ENCODE measurements at places on chromosomes 12 and 14. TPM values are rescaled to one million over a fixed set of nuclear protein-coding genes. Genes with fewer than 3 reads are reported as not detected.

RD3L gene
- total RNA-seq: not detected

SRSF5 gene
- 288 TPM for total RNA-seq

LALBA gene
- total RNA-seq: not detected

RASAL1 gene
- total RNA-seq: 8.1 TPM

P3H3 gene
- 55.7 TPM for total RNA-seq

MRPL42 gene
- 124 TPM for total RNA-seq

APPL2 gene
- 21.7 TPM for total RNA-seq

SLC6A15 gene
- 27.0 TPM for total RNA-seq

DNA sequence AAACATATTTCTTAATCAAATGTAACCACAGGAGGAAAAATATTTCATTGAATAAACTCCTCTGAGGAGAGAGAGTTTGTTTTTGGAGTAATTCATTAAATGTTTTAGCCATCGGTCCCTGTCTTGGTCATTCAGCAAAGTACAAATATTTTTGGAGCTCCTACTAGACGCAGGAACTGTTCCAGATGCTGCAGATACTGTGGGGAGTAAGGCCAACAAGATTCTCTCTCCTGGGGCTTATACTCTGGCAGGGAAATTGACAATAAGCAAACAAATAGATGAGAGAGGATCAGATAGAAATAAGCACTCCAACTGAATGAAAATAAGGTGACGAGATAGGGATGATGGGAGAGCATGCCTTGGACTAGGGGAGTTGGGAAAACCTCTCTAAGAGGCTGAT lies 264.1 kb downstream of the TTC8 start:
- DNase-seq: no peak

DNA sequence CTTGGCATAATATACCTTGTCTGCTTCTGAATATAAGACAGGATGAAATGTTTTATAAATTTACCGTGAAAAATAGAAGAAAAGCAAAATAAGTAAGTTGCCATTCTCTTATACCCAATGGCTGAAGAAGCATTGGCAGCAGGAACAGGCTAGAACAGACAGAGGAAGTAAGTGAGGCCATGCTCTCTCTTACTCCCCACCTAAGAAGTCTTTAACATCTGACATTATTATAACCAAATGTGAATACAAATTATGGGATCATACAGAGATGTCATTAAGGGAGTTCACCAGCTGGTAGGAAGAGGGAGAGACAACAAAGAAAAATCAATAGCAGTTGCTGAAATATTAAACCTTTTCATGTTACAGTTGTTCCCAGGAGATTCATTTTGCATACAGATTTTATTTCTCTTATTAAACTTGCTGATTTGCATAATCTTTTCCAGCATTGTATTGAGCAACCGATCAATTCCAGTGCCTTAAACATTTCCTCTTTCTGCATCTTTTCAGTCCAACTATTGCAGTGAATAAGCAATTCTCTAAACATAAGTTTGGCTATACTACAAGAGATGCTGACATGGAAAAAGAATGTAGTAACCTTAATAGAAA lies 270.6 kb downstream of the SLC6A15 start:
- DNase-seq: no peak

GRCh38 chr12:91361864-91362263 lies 179.2 kb upstream of the DCN start:
- no peak for DNase-seq

- peak; percentile 89 for DNase-seq
These were observed 4.3 kb downstream of the DEGS2 start for GRCh38 chr14:100155049-100155621.

DNA sequence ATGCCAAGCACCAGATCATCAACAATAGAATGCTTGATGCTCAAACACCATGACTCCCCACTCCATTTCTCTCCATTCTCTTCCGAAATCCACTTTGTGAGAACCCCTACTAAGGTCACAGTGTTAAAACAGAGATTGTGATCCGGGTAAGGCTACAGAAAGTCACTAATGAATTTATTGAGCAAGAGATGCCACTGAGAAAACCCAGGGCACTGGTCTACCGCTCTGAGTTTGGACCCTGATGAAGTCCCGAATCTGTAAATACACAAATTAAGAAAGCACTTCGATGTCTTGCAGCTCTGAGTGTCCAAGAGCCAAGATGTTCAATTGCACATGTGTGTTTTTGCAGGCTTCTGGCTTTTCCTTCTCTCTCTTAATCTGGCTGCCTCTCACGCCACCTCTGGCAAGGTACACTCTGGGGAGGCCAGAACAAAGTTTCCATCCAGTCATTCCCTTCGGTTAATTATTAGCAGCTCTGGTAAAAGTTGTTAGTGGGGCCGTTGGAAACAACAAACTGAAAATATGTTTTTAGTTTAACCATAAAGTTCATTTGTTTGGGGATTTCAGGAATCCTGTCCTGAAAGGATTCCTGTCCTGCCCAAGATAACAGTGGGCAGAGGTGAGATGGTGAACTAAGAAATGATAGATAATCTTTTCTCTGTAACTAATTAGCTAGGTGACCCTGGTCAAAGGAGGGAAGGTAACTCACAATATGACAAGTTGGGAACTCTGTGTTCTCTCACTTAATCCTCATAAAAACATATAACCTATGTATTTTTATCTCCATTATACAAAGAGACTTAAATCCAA lies 75.4 kb downstream of the BTG1 start:
- DNase-seq: no peak

GRCh38 chr14:30211326-30211725 lies 283.7 kb upstream of the PRKD1 start:
- DNase-seq: no peak

DNA sequence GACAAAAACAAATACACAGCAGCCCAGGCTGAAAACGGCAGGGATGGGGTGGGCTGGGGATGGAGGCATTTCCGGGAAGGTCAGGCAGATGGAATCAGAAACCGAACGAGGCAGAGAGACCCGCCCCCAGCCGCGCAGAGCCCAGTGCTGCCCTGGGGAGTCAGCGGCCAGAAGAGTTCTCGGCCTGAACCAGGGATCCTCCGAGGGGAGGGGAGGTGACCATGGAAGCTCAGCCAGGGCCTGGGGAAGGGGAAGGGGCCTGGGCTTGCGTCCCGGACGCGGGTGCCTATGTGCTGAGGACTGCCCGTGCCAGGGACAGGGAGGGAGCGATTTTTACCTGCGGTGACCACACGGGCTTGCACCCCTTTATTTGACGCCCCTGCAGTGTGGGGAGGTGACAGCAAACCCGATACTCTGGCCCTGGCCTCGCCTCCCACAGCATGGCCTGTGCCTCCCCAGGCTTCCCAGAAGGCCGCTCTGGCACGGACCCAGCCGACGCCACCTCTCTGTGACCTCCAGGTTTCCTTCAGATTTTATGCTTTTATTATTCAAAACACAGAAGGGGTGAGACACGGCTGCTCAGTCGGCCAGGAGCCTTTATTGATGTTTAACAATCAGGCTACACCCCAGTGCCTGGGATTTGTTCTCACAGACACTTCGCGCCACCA lies 7.7 kb downstream of the LRCOL1 start:
- DNase-seq: no peak

DNA sequence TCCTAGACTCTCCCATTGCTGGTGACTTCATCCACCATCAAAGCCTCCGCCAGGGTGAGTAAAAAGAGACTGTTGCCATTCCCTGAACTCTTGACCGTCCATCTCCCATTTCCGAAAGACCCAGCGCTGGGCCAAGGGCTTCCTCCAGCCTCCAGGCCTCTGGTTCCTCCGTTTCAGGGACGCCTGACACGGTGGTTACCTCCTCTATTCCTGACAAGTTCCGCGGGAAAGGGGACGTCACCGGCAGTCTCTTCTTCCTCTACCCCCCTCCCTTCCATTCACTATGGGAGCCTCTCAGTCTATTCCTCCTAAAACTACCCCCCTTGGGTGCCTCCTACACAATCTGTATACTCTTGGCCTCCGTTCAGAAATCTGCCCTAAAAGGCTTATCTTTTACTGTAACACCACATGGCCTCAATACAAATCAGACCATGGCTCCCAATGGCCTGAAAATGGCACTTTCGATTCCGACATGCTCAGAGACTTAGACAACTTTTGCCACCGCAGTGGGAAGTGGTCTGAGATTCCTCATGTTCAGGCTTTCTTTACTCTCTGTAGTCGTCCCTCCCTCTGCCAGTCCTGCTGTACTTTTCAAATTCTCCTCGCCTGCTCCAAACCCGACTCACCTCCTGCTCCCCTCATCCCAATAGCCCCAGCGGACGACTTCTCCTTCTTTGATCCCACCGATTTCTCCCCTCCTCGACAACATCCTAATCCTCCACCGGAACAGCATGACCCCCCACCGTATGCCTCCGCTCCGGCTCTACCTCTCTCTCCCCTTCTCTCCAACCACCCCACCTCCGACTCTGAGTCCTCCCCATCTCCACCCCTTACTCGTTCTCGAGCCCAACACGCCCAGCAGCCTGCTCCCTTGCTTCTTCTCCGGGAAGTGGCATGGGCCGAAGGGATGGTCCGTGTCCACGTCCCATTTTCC lies 70.4 kb downstream of the MOK start:
- DNase-seq: no peak

- DNase-seq: no peak
These were observed 23.4 kb downstream of the SYNDIG1L start for GRCh38 chr14:74402401-74403251.

- DNase-seq: no peak
These were observed 82.9 kb downstream of the SPATA7 start for GRCh38 chr14:88468406-88468805.

- no peak for DNase-seq
These were observed 85.7 kb downstream of the CIT start for GRCh38 chr12:119791453-119791852.

GRCh38 chr14:83217492-83217891 lies 1683.8 kb upstream of the SEL1L start:
- DNase-seq: no peak

GRCh38 chr12:71456316-71456715 lies 16.7 kb downstream of the LGR5 start:
- DNase-seq: no peak

DNA sequence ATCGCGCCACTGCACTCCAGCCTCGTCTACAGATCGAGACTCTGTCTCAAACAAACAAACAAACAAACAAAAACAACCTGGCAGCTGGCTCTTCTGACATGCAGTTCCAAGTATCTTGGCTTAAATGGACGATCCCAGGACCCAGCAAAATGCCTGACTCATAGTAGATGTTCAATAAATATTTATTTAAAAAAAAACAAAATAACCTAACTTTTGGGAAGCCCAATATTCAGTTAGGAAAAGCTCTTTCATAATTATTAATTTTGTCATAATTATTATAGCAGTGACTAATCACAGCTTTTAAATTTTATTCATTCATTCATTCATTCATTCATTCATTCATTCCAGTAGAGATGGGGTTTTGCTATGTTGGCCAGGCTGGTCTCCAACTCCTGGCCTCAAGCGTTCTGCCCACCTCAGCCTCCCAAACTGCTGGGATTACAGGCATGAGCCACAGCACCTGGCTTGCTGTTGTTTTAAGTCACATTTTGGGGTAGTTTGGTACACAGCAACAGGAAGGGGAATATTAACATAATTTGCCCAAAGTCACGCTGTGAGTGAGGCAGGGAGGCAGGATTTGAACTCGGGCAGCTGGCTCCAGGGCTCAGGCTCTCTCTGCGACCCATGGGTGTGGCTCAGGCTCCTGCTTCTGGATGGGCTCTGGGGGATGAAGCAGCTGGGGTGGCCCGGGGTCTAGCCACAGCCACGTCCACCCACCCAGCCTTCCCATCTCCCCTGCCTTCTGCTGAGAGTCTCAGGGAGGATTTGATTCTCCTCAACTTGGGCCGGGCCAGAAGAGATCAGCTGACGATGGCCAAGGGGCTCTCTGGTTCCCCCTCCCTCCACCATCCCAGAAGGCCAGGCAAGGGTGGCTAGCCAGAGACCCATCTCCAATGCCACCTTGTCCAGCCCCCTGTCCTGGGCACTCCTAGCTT lies 2.4 kb downstream of the SDS start:
- DNase-seq: no peak

- DNase-seq: no peak
These were observed 43.0 kb downstream of the EEA1 start for GRCh38 chr12:92886131-92886530.

DNA sequence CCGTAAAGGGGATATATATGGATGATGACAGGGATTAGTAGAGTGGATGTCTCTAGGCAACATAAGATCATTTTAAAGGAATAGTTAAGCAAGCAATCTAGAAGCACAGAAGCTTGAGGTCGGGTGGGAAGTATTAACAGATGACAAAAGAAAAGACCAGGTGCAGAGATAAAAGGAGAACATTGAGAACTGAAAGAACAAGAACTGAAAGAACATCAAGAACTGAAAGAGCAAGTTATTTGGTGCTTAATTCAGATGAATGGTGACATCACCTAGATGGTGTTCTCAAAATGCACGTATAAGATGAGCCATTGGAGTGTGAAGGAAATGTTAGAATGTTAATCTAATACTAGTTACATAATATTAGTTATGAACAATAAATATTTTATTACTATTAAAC lies 224.0 kb upstream of the PDE3A start:
- no peak for DNase-seq

DNA sequence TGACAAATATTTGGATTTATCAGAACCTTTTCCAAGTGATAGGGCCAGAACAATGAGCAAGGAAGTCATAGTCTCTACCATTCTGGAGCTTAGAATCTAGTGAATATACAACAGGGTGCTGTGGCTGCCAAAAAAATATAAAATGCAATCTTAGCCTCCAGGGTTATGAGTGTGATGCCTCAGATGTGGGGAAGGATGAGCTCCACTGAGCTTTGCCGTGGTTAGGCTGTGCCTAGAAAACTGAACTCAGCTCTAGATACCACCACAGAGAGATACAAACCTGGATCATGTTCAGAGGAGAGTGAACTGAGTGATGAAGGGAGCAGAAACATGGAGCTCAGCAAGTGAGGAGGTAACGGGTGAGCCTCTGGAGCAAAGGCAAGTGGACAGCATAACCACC lies 138.1 kb upstream of the HIF1A start:
- DNase-seq: no peak

- peak; percentile 81 for DNase-seq
These were observed 3.8 kb upstream of the CACNB3 start for GRCh38 chr12:48814262-48815125.

Measured in WTC11 (cell line).